CD4-positive, alpha-beta T cell treated with Interleukin-21 for 1 hour (primary cell): ENCODE measurements at places on chromosomes 4 and X.

DNA sequence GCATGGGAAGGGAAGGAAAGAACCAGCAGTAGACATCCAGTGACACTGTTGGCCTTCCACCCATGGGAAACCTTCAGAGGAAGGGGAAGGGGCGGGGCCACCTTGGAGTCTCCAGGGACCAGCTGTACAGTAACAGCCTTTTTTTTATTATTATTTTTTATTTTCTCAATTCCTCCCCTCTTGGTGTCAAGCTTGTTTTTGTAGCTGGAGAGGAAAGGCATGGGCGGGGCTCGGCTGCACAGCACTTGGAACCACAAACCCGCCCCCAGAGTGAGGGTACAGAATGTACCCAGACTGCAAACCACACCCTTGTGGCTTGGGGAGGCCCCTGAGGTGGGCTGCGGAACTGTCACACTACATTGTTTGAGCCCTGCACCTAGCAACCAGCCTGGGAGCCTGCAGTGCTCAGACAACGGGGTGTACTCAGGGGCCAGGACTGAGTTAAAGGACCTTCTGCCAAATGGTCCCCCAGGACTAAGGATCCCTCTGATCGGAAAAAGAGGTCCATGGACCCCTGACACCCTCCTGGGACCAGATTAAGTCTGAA lies 45.7 kb downstream of the PRPS1 start:
- DNase-seq: peak; percentile 95

DNA sequence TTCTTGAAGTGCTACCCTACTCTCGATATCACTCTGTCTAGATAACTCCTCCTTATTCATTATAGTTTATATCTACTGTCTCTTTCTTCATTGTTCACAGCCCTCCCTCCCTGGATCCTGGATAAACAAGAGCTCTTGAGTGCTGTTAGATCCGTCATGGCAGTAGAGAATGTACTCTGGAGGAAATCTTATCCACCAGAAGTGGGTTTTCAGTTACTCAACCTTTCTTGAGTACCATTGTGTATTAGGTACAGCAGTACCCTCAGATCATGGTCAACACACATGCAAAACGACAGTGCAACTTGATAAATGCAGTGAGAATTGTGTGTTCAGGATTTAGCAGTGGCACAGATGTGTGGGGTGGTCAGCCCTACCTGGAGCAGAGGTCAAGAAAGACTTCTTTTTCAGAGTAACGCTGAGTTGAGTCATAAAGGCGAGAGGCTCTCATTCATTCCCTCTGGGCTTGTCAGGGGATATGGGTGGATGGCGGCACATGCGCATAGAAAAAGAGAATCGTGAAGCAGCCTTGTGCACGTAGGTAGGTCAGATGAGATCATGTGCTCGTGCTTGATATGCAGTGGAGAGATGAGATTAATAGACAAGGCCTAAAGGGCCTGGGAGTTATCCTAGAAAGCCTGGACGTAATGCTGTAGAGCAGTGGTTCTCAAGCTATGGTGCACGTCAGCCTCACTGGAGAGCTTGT lies 89.5 kb downstream of the SNX25 start:
- DNase-seq: no peak

DNA sequence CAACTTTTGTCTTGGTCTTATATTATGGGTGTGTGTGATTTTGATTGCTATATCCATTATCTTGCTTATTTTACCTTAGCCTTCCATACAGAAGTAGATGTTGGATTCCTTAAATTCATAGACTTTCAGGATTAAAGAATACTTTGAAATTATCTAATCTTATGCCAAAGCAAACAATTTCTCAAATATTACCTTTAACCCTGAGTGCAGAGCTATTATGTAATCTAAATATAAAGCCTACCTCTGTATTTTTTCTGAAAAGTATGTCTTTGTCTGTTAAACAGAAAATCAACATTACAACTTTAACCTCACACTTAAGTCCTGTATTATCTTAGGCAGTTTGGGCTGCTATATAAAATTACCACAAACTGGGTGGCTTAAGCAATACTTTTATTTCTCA lies 782.5 kb downstream of the STIM2 start:
- no peak for DNase-seq

DNA sequence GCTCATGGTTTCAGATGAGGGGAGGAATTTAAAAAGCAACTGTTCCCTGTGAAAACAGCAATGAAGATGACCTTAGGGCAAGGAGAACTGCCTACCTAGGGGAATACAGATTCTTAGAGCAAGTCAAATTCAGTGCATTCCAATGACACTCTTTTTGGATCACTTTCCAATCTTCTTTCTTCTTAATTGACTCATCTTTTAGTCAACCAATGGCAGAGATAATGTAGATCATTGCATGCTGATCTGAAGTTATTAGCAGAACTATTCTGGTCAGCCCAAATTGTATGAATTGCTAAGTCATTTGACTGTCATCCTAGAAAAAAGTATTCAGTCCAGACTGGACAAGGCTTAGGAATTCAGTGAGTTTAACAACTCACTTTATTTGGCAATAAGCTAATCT lies 12.6 kb upstream of the NR3C2 start:
- DNase-seq: no peak

DNA sequence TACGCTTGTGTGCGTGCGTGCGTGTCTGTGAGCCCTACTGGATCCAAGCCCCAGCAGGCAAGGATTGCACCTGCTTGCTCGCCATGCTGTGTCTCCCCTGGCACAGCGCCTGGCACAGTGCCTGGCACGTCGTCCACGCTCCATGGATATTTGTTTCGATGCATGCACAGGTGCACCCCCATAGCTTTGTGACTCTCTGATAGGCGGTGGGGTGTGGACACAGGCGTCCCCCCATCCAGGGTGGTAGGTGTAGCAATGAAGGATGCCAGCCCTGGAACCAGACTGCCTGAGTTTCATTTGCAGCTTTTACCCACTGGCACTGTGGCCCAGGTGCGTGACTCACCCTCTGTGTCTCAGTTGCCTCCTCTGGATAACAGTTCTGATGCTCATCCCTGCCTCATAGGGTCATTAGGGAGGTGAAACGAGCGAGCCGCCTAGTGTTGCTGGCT lies 20.2 kb downstream of the PIGG start:
- no peak for DNase-seq

DNA sequence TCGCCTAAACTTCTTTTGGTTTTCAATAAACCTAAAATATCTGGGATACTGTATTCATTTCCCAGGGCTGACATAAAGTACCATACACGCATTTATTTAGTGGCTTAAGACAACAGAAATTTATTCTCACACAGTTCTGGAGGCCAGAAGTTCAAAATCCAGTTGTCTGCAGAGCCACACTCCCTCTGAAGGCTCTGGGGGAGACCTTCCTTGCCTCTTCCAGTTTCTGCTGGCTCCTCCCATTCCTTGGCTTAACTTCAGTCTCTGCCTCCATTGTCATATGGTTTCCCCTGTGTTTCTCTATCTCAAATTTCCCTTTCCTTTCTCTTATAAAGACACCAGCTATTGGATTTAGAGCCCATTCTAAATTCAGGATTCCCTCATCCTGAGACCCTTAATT lies 44.4 kb downstream of the NR3C2 start:
- no peak for DNase-seq

GRCh38 chr4:72809208-72809607 lies 240.2 kb upstream of the ADAMTS3 start:
- DNase-seq: no peak

- no peak for DNase-seq
Observed at GRCh38 chrX:2391869-2392606, 108.7 kb downstream of the DHRSX start.

DNA sequence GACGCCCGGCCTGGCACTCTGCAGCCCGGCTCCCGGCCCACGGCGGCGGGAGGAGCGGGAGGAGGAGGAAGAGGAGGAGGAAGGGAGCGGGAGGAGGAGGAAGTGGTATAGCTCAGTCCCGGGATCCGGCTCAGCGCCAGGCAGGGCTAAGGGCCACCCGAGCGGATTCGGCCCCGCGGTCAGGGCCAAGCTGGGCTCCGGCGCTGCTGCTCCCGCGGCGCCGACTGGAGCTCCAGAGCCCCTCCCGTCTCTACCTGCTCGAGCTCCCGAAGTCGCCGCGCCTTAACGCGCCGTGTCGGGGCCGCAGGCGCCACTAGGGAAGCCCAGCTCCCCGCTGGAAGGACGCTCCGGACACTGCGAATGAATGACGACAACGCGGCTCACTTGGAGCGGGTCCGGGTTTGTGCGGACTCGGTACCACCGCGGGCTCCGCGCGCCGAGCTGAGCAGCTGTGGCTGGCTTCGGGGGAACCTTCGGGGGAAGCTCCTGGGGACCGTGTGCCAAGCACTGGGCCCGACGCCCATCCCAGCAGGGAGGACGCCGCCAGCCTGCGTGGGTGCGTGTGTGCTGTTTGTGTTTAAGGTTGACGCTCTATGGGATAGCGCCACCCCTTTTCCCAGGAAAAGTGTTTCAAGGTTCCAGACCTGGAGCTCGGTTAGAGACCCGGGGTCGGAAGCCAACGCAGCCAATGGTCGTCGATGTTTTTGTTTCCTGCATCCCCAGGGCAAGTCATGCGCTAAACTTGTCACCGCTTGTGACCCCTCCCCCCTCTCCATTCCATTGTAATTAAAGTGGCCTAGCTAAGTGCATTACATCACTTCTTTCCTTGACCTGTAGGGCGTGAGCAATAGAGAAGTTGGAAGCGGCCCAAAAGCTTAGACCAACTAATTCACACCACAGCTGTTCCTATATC lies at the start of gene TBC1D9:
TBC1D9 (minus strand) TSS at position 67 of the 913 bp plus-strand sequence. CDS start 340 bp downstream, outside the sequence.
- DNase-seq: peak; percentile 33

DNA sequence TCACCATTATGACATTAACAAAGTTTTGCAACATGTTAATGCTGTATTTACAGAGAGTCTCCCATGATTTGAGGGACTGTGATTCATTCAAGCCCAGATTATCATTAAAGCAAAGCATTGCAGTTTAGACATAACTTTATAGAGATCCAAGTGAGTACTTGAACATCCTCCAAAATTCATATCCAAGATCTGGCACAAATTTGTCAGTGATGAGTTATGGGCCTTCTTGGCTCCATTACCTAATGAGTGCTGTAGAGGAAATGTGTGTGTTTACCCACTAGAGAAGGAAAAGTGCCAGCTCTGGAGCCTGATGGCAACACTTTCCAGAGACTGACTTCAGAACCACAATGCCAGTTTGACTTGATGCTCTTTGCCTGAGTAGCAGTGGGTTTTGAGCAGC lies 432.3 kb downstream of the GALNTL6 start:
- no peak for DNase-seq

DNA sequence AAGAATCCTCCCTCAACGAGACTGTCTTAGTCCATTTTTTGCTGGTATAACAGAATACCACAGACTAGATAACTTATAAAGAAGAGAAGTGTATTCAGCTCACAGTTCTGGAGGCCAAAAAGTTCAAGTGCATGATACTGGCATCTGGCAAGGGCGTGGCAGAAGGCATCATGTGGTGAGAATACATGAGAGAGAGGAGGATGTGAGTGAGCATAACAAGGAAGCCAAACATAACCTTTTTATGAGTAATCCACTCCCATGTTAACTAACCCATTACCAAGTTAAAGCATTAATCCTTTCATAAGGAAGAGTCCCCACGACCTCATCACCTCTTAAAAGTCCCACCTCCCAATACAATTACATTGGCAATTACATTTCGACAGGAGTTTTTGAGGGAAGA lies 504.6 kb downstream of the IQCM start:
- DNase-seq: no peak

DNA sequence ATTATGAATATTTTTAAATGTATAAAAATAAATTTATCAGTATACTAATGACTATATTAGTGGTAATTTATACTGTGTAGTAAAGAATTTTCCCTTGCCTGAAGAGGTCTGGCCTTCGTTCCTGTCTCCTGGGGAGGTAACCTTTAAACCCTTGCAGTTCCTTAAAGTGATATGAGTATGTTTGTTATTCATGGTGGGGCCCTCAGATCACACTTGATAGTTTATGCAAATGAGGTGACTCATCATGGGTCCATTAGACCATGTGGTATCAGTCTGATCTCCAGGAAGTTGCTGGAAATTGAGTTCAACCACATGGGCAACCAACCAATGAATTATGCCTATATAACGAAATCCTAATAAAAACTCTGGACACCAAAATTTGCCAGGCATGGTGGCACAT lies 904.1 kb downstream of the RPA4 start:
- no peak for DNase-seq

- no peak for DNase-seq
Observed at GRCh38 chr4:35730414-35730813, 513.9 kb downstream of the ARAP2 start.

- no peak for DNase-seq
Observed at GRCh38 chr4:20847124-20847747, 147.0 kb downstream of the PACRGL start.

DNA sequence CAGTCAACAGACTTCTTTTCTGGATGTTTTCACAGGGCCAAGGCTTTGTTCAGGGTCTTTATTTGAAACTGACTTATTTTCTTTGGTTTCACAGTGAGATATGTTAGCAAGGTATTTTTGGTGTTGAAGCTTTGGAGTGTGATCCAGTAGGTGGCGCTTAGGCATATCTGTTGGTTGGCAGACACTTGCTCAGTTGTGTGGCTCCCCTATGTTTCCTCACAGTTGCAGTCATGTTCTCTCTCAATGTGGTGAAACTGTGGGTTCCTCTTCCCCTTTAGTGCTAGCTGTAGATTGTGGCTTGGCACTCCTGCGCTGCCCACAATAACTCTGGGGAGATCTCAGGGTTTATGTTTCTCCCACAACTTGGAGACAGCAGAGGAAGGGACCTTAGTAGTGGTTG lies 460.8 kb downstream of the SLITRK2 start:
- DNase-seq: no peak

DNA sequence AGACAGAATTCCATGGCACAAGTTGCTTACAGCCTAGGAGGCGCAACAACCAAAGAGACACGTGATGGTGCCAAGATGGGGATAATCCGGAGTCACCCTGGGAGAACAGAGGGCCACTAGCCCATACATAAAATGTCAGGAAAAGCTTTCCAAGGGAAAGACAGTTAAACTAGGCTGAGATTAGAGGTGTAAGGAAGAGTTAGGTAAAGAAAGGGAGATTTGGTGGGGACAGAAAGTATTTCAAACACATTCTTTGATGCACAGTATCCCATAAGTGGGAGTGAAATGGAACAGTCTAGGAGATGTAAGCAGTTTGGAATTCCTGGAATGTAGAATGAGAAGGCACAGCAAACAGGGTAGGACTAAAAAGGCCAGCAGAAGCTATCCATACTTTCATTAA lies 860.9 kb upstream of the LCORL start:
- no peak for DNase-seq

GRCh38 chrX:68286980-68287379 lies 146.3 kb downstream of the OPHN1 start:
- no peak for DNase-seq

- no peak for DNase-seq
Observed at GRCh38 chr4:121765971-121766538, 1.1 kb upstream of the SMIM43 start.

DNA sequence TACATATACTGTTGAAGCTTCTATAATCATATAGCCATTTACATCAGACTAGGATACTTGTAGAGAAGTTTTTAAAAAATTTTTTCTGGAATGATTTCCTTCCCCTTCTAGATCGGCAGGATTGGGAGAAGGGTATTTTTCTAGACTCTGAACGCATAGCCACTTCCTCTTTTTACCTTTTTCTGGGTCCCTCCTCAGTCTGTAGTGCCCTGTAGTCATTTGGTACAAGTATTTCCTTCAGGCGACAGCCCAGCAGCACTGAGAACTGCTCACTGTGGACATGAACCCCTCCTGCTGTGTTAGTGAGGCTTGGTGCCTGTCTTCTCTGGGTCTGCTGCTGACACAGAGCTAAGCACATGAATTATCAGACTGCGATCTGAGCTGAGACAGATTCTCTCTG lies 255.4 kb downstream of the ARHGAP10 start:
- DNase-seq: no peak
